ENCODE measurements at places on chromosomes 6 and 20. TPM values are rescaled to one million over a fixed set of nuclear protein-coding genes. Genes with fewer than 3 reads are reported as not detected.

GRCh38 chr20:47720636-47721427 is 64.4 kb downstream of the SULF2 start:
- no peaks in the 10 kb centered on the region for H3K4me1 ChIP-seq
- no peaks in the 10 kb centered on the region for H3K36me3 ChIP-seq
- no peak for DNase-seq

GRCh38 chr6:161094955-161095354 is 103.4 kb downstream of the MAP3K4 start:
- no peaks in the 10 kb centered on the region for H3K27me3 ChIP-seq
- H3K4me1 ChIP-seq = no peaks in the 10 kb centered on the region
- no peaks in the 10 kb centered on the region for H3K36me3 ChIP-seq
- H3K4me3 ChIP-seq = no peak overlapping the region
- no peak for DNase-seq

DNA sequence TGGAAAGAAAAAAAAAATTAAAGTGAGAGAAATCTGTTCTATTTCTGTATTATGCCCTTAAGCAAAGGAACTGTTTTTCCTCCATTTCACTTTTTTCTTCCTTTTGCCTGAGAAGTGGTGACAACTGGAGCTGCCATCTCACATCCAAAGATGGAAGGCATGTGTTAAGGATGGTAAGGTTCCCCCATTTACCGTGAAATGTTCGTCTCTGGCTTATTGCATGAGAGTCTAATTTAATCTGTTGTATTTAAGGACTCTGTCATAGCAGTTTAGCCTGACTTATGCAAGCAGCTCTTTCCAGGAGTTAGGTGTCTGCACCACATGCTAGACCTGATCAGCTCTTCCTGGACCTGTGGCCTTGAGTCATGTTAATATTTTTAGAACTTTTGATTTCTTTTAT is 389.5 kb upstream of the MAP3K7 start:
- no peak overlapping the region for H3K27ac ChIP-seq
- no peaks in the 10 kb centered on the region for H3K4me1 ChIP-seq
- H3K36me3 ChIP-seq = no peaks in the 10 kb centered on the region
- no peak overlapping the region for H3K4me3 ChIP-seq

PERP gene
- 104 TPM for polyA plus RNA-seq

CDKN1A gene
- polyA plus RNA-seq = 344 TPM
